Karpas-422 (cell line): ENCODE measurements at places on chromosomes 13 and 19. TPM values are rescaled to one million over a fixed set of nuclear protein-coding genes. Genes with fewer than 3 reads are reported as not detected.

Gene NRTN
- not detected in 2 replicates for total RNA-seq

- H3K4me3 ChIP-seq: no peak overlapping the region
- no peak for DNase-seq
- H3K27ac ChIP-seq: no peak overlapping the region
- no peaks in the 10 kb centered on the region for H3K27me3 ChIP-seq
- no peaks in the 10 kb centered on the region for H3K36me3 ChIP-seq
- no peaks in the 10 kb centered on the region for H3K4me1 ChIP-seq
Measured at GRCh38 chr13:107065036-107065435, 497.1 kb upstream of the ARGLU1 start.

DNA sequence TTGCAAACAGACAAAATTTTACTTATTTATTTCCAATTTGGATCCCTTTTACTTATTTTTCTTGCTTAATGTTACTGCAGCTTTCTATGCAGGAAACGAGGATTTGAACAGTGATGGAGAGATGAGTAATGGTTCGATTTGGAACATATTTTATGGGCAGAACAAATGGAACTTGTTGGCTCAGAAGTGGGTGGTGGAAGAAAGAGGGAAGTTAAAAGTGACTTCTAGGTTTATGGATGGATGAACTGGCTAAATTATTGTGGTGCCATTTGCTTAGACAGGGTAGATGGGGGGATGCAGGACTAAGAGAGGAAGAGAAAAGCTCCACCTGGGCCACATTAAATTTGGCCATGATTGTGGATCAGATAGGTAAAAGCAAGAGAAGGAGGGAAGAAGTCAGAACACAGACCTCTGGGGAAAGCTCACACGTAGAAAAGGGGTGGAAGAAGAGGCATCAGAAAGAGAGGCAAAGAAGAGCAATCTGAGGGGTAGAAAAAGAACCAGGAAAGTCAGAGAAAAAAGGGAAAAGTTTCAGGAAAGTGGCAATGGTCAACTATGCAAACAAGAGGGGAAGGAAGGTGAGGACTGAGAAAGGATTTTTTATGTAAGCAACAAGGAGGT is 768 bp upstream of the CYSLTR2 start:
- no peak for DNase-seq
- H3K27me3 ChIP-seq: no peaks in the 10 kb centered on the region
- H3K4me3 ChIP-seq: no peak overlapping the region
- H3K36me3 ChIP-seq: no peaks in the 10 kb centered on the region

- no peak overlapping the region for H3K4me3 ChIP-seq
- H3K27ac ChIP-seq: no peak overlapping the region
- H3K4me1 ChIP-seq: peaks cover 6% of the 10 kb centered on the region
Measured at GRCh38 chr13:99056381-99057014, 78.6 kb upstream of the DOCK9 start.

DNA sequence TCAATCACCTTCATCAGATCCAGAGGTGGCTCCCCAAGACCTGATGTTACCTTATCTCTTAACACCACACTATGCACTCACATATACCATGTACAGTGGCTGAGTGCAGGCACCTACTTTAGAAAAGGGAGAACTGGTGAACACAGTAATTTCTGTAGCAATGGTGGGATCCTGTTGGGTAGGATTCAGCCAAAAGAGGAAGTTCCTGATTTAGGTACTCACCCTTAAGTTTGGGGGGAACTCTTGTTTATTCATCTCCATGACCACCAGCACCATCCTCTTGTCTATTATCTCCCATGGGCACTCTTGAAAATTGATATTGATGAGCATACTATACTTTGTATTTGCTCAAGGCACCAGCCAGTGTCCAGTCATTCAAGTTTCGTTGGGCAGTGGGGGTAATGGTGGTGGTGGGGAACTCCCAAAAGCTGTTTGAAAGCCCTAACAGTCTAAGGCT is 324.4 kb downstream of the LMO7 start:
- H3K27ac ChIP-seq: no peak overlapping the region
- no peak overlapping the region for H3K4me3 ChIP-seq
- no peaks in the 10 kb centered on the region for H3K27me3 ChIP-seq
- DNase-seq: no peak
- no peaks in the 10 kb centered on the region for H3K4me1 ChIP-seq

GRCh38 chr19:45508861-45509691 is 1.8 kb downstream of the VASP start:
- peak; percentile 77 for DNase-seq
- peak overlapping the region; percentile 99 for H3K4me3 ChIP-seq
- peaks cover 48% of the 10 kb centered on the region for H3K4me1 ChIP-seq
- no peaks in the 10 kb centered on the region for H3K36me3 ChIP-seq

DNA sequence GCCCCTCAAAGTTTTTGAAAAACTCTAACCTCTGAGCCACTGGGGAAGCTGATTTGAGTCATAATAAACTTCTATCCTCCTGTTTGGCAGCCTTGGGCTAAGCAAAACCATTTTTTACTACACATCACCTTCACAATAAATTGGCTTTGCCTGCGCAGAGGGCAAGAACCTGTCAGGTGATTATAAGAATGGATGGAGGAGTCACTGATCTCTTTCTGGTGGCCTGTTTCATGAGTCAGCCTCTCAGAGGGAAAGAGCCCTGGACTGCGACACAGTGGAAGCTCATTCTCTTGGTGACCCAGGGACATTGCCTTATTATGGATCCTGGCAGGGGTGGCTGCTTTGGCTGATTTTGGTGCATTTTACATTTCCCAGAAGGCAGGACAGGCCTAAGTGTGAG is 17.5 kb upstream of the PSG9 start:
- DNase-seq: no peak
- no peaks in the 10 kb centered on the region for H3K27me3 ChIP-seq
- H3K4me1 ChIP-seq: no peaks in the 10 kb centered on the region
- H3K4me3 ChIP-seq: no peak overlapping the region
- H3K36me3 ChIP-seq: no peaks in the 10 kb centered on the region
- H3K27ac ChIP-seq: no peak overlapping the region

- peaks cover 17% of the 10 kb centered on the region for H3K4me1 ChIP-seq
- H3K36me3 ChIP-seq: peaks cover 21% of the 10 kb centered on the region
- no peak overlapping the region for H3K4me3 ChIP-seq
- H3K27ac ChIP-seq: no peak overlapping the region
- no peaks in the 10 kb centered on the region for H3K27me3 ChIP-seq
Measured at GRCh38 chr19:5137571-5138124, 168.7 kb downstream of the KDM4B start.
